ENCODE measurements at places on chromosomes 12 and 14.

- peak; percentile 87 for DNase-seq
These were observed 26.5 kb downstream of the MANSC1 start for GRCh38 chr12:12323591-12323990.

DNA sequence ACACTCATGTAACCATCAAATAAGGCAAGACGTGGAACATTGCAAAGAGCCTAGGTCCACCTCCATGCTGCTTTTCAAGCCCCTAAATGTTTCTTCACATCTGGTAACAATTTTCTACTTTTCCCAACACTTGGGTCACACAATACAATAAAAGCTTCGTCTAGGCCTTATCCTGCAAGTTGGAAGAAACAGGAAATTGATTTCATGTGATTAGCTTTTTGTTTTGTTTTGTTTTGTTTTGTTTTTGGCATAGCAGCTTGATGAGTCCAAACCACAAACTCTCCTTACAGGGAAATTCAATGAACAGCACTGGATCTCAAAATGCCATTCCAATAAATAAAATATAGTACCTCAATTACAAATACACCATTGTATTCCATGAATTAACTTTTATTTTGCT, 19.3 kb downstream of the TAS2R50 start:
- no peak for DNase-seq

GRCh38 chr12:93804392-93805179, 127.4 kb downstream of the CRADD start:
- DNase-seq: peak; percentile 11

DNA sequence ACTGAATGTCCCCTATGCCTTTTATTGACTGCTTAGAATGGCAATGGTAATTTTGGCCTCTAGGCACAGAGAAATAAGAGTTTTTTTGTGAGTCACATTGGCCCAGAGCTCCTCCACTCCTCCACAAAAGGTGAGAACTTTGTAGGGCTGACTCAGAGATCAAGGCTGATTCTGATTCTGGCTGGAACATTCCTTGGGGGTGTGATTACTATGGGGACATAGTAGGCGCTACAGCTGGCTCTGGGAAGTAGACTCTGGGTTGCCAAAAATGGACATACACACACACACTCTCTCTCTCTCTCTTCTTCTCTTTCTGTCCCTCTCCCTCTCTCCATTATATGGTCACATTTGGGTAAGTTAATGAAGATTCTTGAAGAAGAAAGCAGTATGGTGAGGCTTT, 174.6 kb upstream of the DDHD1 start:
- no peak for DNase-seq

DNA sequence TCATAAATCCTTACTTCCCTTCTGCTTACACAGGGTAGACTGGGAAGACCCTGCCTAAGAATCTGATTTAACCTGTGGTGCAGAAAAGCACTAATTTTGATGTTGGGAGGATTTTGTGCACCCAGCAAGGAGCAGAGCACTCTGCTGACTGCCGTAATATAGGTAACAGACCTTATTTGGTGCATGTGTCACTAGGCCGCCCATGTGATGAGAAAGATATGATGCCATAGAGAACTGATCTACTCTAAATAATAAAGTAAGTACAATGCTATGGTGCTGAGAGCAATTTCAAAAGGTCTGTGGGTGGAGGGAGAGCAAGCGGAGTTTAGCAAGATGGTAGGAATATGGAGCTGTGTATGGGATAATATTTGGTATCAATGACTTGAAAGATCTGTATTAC, 1663.6 kb upstream of the SEL1L start:
- DNase-seq: no peak

GRCh38 chr12:19273482-19274330, 144.2 kb downstream of the PLEKHA5 start:
- peak; percentile 97 for DNase-seq

DNA sequence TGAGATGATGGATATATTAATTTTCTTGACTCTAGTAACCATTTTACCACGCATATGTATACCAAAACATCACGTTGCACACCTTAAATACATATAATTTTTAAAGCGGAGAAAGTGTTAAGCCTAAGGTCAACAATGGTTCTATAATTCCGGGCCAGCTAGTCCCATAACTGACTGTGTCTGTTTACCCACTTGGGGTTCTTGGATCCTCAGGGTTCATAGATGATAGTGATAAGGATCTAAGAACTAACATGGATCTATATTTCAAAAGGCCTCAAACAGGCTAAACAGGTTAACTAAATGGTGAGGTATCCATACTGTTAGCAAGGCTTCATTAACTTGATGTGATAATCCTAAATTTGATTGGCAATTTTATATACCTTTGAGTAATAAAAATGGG, 9.8 kb downstream of the SLC38A1 start:
- DNase-seq: no peak

DNA sequence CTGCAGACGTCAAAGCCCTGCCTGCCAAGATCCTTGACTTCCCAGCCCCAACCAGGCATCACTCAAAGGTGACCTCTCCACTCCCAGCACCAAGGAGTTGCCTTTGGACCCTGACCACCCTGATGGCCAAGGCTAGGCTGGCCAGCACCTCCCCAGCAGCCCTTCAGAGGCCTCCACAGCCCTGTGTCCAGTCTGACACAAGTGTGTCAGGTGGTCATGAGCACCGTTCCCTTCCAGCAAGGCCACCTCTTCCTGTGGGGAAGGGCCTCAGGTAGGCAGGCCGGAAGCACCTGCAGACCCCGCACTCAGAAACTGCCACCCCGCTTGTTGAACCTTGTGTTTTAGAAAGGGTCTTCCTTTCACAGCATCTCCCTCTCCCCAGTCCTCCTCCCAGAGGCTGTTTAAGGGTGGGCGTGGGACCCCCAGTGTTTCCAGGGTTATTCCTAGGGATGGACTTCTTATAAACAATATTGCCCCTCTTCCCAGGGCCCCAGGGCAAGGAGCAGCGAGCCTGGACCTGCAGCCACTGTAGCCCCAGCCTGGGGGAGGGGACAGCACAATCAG, 13.2 kb upstream of the INF2 start:
- no peak for DNase-seq

DNA sequence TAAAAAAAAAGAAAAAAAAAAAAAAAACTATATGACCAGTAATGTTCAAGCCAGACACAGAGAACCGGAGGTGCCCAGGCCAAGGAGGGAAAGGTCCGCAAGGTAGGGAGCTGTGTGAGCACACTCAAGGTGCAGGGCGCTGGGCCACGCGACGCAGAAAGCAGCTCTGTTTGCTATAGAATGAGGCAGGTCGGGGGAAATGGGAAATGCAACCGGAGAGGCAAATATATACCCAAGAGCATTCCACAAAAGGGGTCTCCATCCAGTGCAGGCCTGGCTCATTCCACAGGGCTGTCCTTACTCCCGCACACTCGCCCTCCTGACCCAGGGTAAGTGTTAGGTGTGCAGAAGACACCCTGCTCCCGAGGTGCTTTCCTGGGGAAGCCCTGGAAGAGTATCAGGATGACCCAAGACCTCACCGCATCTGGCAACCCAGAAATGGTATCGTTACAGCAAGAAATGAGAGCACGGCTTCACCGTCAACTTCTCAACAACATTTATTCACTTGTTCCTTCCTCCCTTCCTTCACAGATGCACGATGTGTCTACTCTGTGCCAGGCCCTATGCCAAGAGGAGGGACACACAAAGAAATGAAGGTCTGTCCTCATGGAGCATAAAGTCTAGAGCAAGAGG, 86.4 kb downstream of the BCL11B start:
- no peak for DNase-seq

GRCh38 chr12:6219980-6220379, 19.8 kb downstream of the CD9 start:
- no peak for DNase-seq

Data from RCC 7860 (cell line).